CMK (cell line): ENCODE measurements at places on chromosomes 7 and 10.

- DNase-seq = no peak
These were observed 78.5 kb downstream of the APBB1IP start for GRCh38 chr10:26516540-26517101.

DNA sequence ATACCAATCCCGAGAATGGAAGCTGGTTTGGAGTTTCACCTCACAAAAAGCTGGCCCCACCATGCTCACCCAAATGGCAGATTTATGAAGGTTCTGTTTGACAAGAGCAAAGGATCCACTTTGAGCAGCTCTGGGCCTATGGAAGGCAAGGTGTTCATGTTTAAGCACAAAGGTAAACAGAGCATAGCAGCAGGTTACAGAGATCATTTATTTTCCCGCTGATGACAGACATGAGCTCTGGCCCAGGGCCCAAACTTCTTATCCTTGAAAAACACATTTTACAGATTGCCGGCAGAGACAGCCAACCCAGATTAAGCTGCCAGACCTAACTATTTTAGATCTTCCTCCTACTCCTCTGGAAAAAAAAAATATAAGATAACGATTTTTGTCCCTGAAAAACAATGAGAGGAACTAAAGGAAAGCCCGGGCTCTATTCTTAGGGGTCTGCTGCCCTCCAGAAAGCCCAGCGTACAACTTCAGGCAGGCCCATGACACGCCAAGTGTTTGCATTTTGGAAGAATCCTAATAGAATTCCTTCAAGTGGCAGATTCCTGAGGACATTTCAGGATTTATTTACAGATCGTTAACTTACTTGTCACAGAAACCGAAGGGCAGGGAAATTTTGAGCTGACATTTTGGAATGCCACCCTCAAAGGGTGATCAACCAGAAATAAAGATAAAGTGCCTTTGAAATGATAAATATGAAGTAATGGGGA is 40.0 kb downstream of the SYPL1 start:
- peak; percentile 63 for DNase-seq

DNA sequence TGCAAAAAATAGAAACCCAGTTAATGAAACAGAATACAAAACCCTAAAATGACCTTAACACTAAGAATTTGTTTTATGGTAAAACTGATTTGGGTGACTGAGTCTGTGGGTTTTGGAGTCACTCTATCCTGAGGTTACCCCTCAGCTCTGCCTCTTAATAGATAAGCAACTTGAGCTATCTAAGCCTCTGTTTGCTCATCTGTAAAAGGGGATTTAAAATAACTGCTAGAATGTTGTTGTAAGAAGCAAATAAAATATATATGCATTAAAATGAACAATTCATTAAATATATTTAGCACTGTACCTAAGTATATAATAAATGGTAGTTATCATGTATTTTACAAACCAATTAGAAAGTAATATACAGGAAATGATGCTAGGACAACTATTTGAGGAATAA is 115.4 kb downstream of the CABCOCO1 start:
- no peak for DNase-seq

GRCh38 chr7:133861876-133862275 is 265.3 kb upstream of the LRGUK start:
- no peak for DNase-seq

GRCh38 chr7:26910221-26910620 is 45.8 kb upstream of the SKAP2 start:
- DNase-seq = no peak

DNA sequence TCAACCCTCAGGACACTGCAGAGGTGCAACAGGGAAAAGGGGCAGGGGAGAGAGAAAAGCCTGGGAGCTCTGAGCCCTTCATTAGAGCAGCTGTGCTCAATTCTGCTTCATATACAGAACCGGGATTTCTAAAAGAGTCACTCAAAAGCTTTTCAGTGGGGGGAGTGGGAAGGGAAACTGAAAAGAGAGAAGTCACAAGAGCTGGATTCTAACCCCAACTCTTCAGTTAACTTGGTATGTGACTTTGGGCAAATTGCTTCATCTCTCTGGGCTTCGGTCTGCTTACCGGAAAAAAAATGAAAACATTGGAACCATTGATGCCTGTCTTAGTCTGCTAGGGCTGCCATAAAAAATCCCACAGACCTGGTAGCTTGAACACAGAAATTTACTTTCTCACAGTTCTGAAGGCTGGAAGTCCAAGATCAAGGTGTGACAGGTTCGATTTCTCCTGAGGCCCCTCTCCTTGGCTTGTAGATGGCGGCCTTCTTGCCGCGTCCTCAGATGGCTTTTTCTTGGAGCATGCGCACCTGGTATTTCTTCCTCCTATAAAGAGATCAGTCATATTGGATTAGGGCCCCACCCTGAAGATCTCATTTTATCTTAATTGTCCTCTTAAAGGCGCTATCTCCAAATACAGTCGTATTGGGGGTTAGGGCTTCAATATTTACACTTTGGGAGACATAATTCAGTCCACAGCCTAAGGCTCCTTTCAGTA is 118.3 kb upstream of the KMT2E start:
- no peak for DNase-seq

- DNase-seq = no peak
These were observed 197.3 kb downstream of the ETV1 start for GRCh38 chr7:13792208-13792607.
